ENCODE measurements at places on chromosomes 7 and 10. TPM values are rescaled to one million over a fixed set of nuclear protein-coding genes. Genes with fewer than 3 reads are reported as not detected.
A peak's percentile ranks its signal among the peaks of the same experiment; 100 is the strongest.

PRKCQ gene
- total RNA-seq = 70.6 TPM

ASB4 gene
- not detected for total RNA-seq

ADAM8 gene
- total RNA-seq = 206 TPM

SPACDR gene
- 4.0 TPM for total RNA-seq

OR6V1 gene
- not detected for total RNA-seq

VWDE gene
- 6.6 TPM for total RNA-seq

SPOCK2 gene
- total RNA-seq = 420 TPM

ACTL6B gene
- total RNA-seq = not detected

SPDYE5 gene
- total RNA-seq = not detected

SHH gene
- total RNA-seq = not detected

PRTFDC1 gene
- total RNA-seq = 1.4 TPM

DNA sequence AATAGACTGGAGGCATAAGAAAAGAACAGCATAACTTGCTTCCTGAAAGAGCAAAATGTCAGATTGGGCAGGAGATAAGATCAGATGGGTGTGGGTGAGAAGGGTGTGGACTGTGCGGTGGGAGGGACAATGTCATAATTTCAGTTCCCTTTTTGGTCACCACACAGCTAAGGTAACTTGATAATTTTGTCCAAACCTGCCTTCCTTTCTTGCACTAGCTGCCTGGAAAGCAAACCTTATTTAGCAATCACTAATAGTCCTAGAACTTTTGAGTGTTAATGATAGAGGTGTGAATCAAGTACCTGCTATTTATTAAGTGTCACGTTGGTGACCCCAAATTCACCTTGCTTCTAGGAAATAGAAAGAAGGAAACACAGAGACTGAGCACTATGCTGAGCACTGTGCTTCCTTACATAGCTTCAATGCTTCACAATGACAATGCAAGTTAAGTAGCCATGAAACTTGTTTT, 72.4 kb upstream of the SP4 start:
- peak overlapping the region; percentile 98 for H3K27ac ChIP-seq
- H3K4me3 ChIP-seq = peak overlapping the region; percentile 22
- peak; percentile 81 for DNase-seq
- H3K4me1 ChIP-seq = peaks cover 87% of the 10 kb centered on the region

DNA sequence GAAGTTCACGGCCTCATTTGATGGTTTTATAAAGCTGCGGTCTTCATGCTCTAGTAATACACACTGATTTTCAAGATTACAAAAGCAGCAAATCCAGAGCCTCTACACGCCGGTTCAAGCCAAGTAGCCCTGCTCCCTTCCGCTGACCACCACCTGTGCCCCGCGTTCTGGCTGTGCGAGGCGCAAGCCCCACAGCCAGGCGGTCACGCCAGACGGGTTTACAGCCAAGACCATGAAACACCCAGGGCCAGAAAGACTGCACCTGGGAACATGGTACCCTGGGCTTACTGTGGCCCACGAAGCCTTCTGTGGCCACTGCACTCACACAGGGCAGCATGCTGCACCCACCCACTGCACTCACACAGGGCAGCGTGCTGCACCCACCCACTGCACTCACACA, 33.6 kb downstream of the GPER1 start:
- no peak overlapping the region for H3K27ac ChIP-seq
- no peak overlapping the region for H3K4me3 ChIP-seq
- peaks cover 5% of the 10 kb centered on the region for H3K4me1 ChIP-seq
- no peaks in the 10 kb centered on the region for H3K27me3 ChIP-seq
- DNase-seq = no peak

- peaks cover 15% of the 10 kb centered on the region for H3K36me3 ChIP-seq
- no peak overlapping the region for H3K4me3 ChIP-seq
- no peak for DNase-seq
- peaks cover 34% of the 10 kb centered on the region for H3K4me1 ChIP-seq
- no peaks in the 10 kb centered on the region for H3K27me3 ChIP-seq
Measured at GRCh38 chr7:7565746-7566650, 686 bp upstream of the MIOS start.

- no peaks in the 10 kb centered on the region for H3K27me3 ChIP-seq
- no peaks in the 10 kb centered on the region for H3K36me3 ChIP-seq
- H3K4me3 ChIP-seq = no peak overlapping the region
- no peak overlapping the region for H3K27ac ChIP-seq
- DNase-seq = no peak
Measured at GRCh38 chr7:29447828-29448227, 115.8 kb upstream of the PRR15 start.

- peaks cover 7% of the 10 kb centered on the region for H3K4me1 ChIP-seq
- no peak overlapping the region for H3K27ac ChIP-seq
- H3K27me3 ChIP-seq = peaks cover 23% of the 10 kb centered on the region
- peak; percentile 22 for DNase-seq
- no peaks in the 10 kb centered on the region for H3K36me3 ChIP-seq
Measured at GRCh38 chr10:100020142-100020885, 10.6 kb upstream of the DNMBP start.

DNA sequence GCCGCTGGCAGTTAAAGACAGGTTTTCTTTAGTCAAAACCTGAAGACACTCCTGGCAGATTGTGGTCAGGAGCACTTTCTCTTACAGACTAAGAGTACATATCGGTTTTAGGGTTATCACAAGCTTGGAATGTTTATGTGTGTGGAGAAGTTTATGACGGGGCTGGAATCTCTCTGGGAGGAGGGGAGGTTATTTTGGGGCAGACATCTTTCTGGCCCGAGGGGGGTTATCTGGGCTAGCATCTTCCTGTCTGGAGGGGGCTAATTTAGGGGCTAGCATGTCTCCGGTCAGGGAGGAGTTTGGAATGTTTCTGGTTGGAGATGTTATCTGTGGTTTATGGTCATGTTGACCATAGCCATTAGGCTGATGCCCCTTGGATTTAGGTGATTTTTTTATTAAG, 141.2 kb upstream of the KIF5B start:
- no peak overlapping the region for H3K27ac ChIP-seq
- no peak overlapping the region for H3K4me3 ChIP-seq
- H3K27me3 ChIP-seq = peaks cover 2% of the 10 kb centered on the region
- peaks cover 6% of the 10 kb centered on the region for H3K4me1 ChIP-seq

GRCh38 chr7:127477295-127478023, 85.0 kb upstream of the ZNF800 start:
- DNase-seq = no peak
- no peak overlapping the region for H3K27ac ChIP-seq
- H3K4me1 ChIP-seq = no peaks in the 10 kb centered on the region
- H3K27me3 ChIP-seq = peaks cover 19% of the 10 kb centered on the region
- H3K4me3 ChIP-seq = no peak overlapping the region

DNA sequence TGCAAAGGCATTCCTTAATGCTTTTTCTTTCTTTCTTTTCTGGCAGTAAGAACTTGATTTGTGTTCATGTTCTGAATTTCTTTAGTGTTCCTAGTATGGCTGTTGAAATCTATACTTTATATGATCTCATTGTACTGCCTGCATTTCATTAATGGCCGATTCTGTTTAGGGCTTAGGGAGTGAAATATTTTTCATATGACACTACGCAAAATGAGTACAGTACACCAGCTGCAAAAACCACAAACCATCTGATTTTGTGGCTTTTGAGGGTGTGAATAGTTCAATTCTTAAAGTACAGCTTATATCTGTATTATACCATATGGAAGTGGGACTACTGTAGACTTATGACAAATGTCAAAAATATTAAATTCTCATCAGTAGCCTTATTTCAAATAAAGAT, 69.1 kb upstream of the FOXP2 start:
- no peaks in the 10 kb centered on the region for H3K36me3 ChIP-seq
- no peak overlapping the region for H3K4me3 ChIP-seq
- DNase-seq = no peak
- peaks cover 1% of the 10 kb centered on the region for H3K27me3 ChIP-seq
- no peak overlapping the region for H3K27ac ChIP-seq

GRCh38 chr10:44925224-44925623, 14.1 kb downstream of the TMEM72 start:
- H3K27me3 ChIP-seq = no peaks in the 10 kb centered on the region
- H3K4me1 ChIP-seq = no peaks in the 10 kb centered on the region
- DNase-seq = no peak
- H3K36me3 ChIP-seq = no peaks in the 10 kb centered on the region
- H3K27ac ChIP-seq = no peak overlapping the region

DNA sequence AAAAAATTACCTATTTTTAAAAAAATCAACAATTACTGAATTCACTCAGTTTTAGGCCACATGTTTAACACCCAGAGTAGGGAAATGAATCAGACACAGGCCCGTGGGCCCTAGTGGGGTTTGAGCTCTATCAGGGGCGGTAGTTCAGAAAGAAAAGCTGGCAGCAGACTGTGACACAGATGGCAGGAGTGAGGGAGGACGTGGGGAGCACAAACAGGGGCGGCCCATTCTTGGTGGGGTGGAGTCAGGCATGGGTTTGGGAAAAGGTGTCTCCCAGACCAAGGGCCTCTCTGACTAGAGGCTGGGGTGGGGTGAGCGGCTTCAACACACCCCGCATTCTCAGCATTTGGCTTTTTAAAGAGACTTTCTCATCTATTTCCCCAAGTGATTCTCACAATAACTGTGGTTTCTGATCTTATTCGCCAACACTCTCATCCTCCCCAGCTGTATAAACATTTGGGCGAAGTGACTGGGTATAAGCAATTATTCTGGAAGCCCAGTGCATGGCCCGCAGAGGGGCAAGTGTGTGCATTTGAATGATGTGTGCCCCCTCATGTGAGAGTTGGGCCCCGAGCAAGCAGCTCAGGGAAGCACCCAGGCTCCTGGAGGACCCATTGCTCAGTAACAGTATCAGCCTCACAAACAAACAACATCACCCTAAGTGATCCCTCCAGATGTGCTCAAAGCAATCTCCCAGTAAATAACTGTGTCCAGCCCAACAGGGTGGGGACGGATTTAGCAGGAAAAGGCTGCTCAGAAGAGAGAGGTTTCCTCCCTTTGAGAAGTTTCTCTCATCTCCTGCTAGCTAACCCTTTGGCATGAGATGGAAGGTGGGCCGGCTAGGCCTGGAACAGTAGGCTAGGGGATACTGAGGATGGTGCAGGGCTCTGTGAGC, 437.6 kb upstream of the ZMIZ1 start:
- no peaks in the 10 kb centered on the region for H3K27me3 ChIP-seq
- no peak overlapping the region for H3K27ac ChIP-seq
- peaks cover 3% of the 10 kb centered on the region for H3K4me1 ChIP-seq
- DNase-seq = no peak
- no peak overlapping the region for H3K4me3 ChIP-seq

DNA sequence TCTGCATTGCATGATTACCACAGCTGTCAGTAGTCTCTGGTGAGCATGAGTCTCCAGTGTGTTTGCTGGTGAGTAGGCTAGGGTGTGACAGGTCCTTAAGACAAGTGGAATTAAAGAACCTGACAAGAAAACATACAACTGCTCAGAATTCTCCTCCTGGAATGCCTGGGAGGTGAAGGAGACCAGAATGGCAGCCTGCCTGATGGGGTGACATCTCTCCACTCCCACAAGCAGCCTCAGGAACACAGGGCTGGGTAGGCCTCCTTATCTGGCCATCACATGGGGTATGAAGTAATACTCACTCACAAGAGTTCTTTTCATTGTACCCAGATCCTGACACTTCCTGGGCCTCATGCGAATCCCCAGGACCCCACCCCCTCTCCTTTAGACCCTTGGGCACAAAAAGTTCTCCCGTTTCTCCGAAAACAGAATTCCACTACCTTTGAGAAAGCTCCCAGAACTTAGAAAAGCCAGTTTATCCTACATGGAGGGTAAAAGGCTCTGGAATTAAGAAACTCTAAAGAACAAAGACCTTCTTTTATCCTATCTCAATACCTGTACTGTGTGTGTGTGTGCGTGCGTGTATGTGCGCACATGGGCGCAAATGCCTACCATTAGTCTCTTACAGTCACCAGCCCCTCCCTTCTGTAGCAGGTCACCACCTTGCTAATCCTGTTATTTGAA, 33.4 kb upstream of the C1GALT1 start:
- no peak overlapping the region for H3K27ac ChIP-seq
- no peak for DNase-seq
- H3K36me3 ChIP-seq = peaks cover 12% of the 10 kb centered on the region
- no peak overlapping the region for H3K4me3 ChIP-seq

DNA sequence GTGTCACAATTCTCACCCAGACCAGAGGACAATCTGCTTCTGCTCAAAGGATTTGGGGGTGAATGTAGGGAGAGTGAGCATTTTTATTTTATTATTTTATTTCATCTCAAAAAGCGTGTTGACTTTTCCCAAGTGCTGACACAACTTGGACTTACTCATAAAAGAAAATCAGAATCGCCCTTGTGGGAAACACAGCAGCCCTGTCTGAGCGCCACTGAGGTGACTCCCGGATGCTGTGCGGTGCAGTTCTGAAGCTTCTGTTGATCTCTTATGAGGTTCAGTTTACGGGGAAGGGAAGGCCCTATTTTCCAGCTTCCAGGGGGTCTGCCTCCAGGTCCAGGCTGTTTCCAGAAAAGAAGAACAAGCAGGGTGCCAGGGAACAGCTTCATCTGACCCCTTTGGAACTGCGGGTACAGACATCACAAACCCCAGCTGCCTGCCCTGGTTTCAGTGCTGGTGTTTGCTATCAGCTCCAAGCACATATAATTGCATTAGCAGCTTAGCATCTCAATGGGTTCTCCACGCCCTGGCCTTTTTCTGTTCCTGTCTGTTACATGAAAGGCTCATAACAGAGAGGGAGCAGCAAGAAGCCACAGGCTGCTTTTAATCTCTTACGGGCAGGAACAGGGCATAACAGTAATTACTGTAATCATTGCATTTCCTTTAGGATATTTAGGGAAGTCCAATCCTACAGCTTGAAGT, 52.4 kb downstream of the PARP12 start:
- H3K4me1 ChIP-seq = no peaks in the 10 kb centered on the region
- H3K27me3 ChIP-seq = peaks cover 2% of the 10 kb centered on the region
- no peak overlapping the region for H3K27ac ChIP-seq
- H3K36me3 ChIP-seq = peaks cover 3% of the 10 kb centered on the region
- DNase-seq = no peak
- H3K4me3 ChIP-seq = no peak overlapping the region

- no peak overlapping the region for H3K4me3 ChIP-seq
- H3K27me3 ChIP-seq = no peaks in the 10 kb centered on the region
- DNase-seq = no peak
Measured at GRCh38 chr7:70498232-70498992, 633.5 kb upstream of the GALNT17 start.

GRCh38 chr7:2211259-2211880, 21.4 kb downstream of the MAD1L1 start:
- H3K4me3 ChIP-seq = no peak overlapping the region
- DNase-seq = no peak
- H3K36me3 ChIP-seq = peaks cover 44% of the 10 kb centered on the region
- H3K27ac ChIP-seq = peak overlapping the region; percentile 31

GRCh38 chr10:34859170-34859569, 44.1 kb upstream of the PARD3 start:
- no peaks in the 10 kb centered on the region for H3K4me1 ChIP-seq
- no peak overlapping the region for H3K27ac ChIP-seq
- H3K36me3 ChIP-seq = no peaks in the 10 kb centered on the region

GRCh38 chr7:142853739-142854371, 1.0 kb upstream of the EPHB6 start:
- H3K4me1 ChIP-seq = peaks cover 4% of the 10 kb centered on the region
- peak overlapping the region; percentile 91 for H3K4me3 ChIP-seq
- peak overlapping the region; percentile 57 for H3K27ac ChIP-seq
- peaks cover 2% of the 10 kb centered on the region for H3K36me3 ChIP-seq
- peaks cover 25% of the 10 kb centered on the region for H3K27me3 ChIP-seq
- DNase-seq = peak; percentile 68

- no peak overlapping the region for H3K4me3 ChIP-seq
- H3K36me3 ChIP-seq = peaks cover 38% of the 10 kb centered on the region
- DNase-seq = no peak
- no peaks in the 10 kb centered on the region for H3K27me3 ChIP-seq
- H3K4me1 ChIP-seq = peaks cover 26% of the 10 kb centered on the region
Measured at GRCh38 chr10:101690461-101690860, 4.5 kb downstream of the FBXW4 start.

GRCh38 chr7:83161899-83162401, 734 bp downstream of the PCLO start:
- H3K36me3 ChIP-seq = no peaks in the 10 kb centered on the region
- DNase-seq = no peak
- peaks cover 3% of the 10 kb centered on the region for H3K4me1 ChIP-seq
